ENCODE measurements at places on chromosomes 3 and 15.

DNA sequence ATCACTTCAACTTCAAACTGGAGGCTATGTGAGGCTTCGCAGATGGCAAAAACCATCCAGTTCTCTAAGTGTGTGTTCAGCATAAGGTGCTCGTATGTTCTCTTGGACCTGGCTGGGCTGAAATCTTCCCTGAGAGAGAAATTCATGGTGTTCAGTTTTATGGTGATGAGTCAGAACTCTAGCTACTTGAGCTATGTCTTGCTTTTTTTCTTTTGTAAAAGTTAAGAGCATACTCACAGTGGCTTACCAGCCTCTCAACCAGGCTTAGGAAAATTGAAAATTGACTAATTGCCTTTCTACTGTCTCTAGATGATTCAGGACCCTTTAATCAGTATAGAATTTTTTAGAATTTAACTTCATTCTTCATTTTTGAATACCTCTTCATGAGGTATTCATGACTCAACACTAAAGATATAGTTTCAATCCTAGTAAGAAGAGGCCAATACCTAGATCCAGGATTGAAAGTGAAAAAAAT lies 617.5 kb downstream of the TBL1XR1 start:
- DNase-seq, result no peak

DNA sequence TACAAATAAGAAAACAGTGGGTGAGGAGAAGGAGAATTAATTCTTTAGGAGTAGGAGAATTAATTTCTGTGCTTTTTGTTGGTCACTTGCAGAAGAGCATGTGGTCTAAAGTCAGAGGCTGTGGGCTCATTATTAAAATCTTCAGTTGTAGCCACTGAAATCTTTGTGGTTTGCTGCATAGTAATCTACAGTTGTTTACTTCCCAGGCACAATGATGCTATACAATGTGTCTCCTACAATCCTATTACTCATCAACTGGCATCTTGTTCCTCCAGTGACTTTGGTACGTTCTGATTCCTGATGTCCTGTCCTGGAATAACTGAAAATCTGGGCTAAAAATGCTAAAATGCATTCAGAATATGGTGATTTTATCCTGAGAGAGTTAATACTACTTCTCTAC lies 21.0 kb downstream of the IFT122 start:
- DNase-seq, result no peak

DNA sequence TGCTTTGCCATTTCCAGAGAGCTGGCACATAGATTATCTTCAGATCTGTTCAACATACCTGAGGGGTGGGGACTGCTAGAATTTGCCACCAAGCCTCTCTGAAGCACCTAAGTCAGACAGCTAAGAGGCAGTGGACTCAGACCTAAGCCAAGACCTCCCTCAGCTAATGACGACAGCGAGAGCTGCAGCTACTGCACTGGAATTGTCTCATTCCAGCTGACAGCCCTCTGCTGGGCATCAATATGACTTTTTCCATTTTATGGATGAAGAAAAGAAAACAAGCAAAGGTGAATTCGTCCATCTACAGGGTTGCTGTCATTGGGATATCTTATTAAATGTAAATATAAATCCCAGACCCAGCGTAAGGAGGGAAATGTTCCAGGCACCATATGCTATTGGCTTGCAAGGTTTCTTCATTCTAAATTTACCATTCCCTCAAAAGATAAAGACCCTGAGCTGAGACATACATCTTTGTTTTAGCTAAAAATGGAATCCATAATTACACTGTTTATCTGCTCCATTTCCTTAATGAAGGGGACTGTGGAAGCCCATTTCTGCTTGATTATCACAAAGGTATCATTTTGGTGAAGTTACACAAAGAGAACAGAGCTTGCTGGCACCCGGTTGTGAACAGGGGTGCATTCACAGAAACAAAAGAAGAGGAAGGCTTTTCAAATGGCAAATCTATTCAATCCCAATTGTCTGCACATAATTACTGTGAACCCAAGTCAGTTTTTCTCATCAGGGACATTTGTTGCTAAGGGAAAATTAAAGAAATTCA lies 85.5 kb upstream of the LRTM1 start:
- DNase-seq, result no peak

- no peak for DNase-seq
These were observed 1.0 kb downstream of the RASSF1 start for GRCh38 chr3:50339485-50340146.

- DNase-seq, result no peak
These were observed 667.0 kb downstream of the SQOR start for GRCh38 chr15:46301826-46302225.

GRCh38 chr15:29435811-29436210 lies 166.2 kb upstream of the NSMCE3 start:
- DNase-seq, result no peak

DNA sequence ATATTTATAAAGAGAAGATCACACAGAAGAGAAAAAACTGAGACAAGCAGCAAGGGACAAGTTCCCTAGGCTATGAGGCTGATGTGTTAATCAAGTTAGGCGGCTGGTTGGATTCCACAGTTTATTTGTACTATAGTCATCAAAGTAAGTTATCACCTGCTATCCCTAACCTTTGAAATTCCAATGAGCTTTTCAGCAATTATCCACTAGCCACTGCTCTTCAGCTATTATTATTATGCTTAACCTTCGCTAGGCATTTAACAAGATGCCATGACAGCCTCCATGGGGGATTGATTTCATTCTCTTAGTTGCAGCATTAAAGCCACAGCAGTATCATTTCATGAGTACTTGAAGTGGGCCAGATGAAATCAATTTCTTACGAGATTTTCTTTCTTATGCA lies 699.5 kb upstream of the NAALADL2 start:
- no peak for DNase-seq

DNA sequence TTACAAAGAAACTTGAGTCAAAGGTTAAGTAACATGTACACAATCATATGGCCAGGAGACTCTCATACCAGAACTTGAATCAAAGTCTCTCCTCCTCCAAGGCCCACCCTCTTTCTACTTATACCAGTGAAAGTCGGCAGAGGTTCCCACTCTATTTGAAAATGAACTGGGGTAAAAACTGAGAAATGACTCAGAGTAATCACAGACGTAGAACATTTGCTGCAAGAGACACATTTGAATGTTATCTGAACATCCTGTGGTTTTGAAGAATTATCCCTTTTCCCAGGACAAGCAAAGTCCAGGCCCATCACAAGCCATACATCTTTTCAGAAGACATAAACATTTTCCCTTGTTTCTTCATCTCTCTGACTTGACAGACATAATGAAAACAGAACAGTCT lies 55.8 kb downstream of the SHOX2 start:
- DNase-seq, result no peak

DNA sequence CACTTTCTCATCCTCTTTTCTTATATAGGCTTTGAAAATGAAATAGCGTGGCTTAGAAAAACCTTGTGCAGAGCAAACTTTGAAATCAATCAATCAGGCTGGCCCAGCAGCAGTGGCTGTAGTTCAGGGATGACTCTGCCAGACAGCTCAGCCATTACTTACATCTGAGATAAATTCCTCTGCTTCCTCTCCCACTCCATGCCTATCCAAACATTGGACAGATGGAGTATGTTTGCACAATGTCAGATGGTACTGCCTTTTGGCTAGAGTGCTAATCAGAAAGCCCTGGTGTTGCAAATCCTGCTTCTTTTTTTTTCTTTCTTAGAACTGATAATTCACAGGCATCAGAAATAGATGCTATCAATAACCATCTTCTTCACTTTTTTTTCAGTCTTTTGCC lies 1065.1 kb downstream of the AGBL1 start:
- DNase-seq, result no peak
